ENCODE measurements at places on chromosomes 11 and 22.

- no peak for DNase-seq
Measured at GRCh38 chr22:49616356-49617231, 211.1 kb downstream of the BRD1 start.

DNA sequence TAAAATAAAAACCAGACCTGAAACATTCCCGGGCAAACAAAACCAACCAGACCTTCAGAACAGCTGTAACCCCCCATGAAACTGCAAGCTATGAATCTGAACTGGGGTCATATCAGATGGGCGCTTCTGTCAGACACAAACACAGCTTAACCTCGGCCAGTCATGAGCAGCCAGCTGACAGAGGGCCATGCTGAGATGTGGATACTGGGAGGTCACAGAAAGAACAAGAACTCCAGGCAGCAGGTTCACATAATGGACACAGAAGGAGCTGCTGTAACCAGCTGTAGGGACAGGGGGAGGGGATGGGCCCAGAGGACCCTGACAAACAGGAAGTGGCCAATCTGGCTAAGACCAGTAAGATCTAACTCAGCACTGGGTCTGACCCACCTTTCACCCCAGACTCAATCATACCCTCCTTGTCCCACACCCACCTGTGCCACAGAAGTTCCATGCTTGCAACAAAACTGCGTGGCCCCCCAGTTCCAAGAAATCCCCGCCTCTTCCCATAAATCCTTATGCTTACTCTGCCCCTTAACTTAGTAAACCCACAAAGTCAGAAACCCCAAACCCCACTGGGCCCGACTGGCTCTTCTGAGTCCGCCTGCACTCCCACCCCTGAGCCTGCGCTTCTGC lies 4.0 kb downstream of the APOL4 start:
- DNase-seq = no peak

DNA sequence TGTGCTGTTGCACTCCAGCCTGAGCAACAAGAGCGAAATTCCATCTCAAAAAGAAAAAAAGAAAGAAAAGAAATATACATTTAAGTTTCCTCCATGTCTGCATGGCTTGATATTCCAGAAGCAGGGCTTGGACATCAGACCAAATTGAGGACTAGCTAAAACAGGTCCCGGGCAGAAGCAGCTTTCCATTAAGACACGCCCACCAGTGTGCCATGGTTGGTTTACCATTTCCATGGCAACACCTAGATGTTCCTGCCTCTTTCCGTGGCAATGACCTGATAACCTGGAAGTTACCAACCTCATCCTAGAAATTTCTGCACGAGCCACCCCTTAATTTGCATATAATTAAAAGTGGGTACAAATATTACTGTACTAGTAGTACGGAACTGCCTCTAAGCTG lies 111.3 kb downstream of the NAT10 start:
- no peak for DNase-seq

GRCh38 chr11:86408845-86409244 lies 34.2 kb downstream of the CCDC81 start:
- DNase-seq = no peak

Data from cardiac septum (tissue), 1 donor.